ENCODE measurements at places on chromosomes 12 and 14.

- DNase-seq: no peak
Observed at GRCh38 chr14:98900798-98901197, 371.2 kb downstream of the BCL11B start.

DNA sequence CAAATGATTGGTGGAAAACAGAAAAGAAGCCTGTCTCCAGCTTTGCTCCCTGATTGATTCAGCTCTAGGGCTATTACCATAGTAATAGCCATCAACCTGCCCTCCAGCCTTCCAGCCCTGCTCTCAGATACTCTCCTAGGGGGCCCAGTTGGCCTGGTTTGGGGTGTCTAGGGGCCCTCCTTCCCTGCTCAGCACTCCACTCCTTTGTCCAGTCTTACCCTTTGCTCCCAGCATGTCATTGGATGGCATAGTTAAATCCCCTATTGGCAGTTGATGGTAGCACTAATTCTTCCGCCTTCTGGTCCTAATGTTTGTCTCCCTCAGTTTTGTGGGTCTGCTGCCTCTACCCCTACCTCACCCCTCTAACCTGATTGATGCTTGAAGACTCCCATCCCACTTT is 175.4 kb upstream of the PELI2 start:
- no peak for DNase-seq

- no peak for DNase-seq
Observed at GRCh38 chr12:94157981-94158411, 9.6 kb downstream of the PLXNC1 start.

DNA sequence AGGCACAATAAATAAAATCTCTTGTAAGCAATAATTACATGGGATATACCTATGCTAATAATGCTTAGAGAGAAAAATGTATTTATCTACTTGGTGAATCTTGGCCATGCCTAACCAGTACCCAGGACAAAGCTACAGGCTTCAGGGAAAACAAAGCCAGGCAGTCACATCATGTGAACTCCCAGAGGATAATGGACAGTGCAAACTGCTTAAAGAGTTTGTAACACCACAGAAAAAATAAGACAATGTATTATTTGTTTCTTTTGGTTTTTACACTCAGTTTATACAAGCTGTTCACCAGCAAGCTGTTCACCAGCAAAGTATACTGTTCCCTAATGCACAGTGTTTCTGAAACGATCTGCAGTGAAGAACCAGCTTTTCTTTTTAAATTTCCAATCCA is 38.0 kb downstream of the DICER1 start:
- no peak for DNase-seq

DNA sequence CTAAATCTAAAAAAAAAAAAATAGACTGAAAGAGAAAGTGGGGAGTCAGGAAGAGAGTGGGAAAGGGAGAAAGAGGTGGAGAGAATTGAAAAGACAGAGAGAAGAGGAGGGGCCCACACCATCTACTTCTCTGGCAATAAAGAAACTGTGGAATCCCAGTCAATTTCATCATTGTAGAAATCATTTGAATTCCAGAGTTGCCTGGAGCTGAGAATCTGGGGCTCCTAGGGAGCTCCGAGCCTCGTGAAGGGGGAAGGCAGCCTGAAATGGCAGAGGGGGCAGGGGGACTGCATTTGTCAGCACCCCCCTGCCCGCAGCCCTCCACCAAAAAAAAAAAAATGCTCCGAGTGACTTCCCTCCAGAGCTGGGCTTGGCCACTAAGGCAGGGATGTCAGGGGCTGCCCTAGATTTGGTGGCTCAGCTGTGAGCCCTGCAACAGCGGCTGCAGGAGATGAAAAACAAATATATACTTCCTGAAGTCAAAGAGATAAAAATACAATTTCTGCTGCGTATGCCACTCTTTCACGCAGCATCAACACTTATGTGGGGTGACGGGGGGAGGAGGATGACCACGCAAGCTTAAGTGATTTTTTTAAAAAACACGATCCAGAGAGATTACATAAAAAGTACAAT is 80.5 kb downstream of the BCL11B start:
- no peak for DNase-seq

DNA sequence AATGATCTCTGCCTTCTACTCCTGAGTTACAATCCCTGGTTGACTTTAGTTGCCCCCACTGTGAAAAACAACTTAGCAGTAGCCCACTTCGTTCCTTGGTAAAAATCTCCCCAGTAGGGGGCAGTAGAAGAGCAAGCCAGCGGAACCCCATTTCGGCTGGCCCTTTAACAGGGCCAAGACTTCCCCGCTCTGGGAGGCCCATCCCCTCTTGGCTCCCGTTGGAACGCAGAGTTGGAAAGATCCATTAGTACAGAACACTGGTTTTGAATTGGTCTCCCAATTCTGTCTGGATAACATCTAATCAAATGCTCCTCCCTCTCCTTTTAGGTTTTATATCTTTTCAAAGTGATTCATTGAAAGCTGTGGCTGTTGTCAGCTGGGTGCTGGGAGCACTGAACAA is 1133.3 kb downstream of the BCL11B start:
- no peak for DNase-seq

DNA sequence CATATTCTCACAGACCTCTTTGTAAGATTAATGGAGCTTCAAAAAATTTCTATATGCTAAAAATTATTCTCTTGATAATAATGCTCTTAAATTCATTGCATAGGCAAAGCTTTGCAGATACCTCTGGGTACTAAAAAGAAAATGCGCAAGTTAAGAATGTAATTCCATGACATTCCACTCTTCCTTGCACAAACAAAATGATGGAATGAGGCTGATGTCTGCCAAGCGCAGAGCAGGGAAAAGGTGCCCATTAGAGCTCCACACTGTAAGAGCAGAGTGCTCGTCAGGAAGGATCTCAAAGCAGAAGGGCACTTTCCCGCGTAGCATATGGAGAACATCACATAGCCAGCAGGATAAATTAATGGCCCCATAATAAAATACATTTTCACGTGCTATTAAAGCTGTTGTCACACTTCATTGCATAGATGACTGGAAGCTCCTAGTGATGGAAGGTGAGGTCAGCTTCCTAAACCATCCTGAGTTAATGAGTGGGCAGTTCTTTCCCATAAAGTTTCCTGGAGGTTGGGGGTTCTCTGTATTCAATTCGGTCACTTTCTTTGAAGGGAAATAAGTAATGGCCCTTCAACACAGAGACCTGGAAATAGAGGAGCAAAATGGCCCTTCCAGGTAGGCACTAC is 1058.9 kb downstream of the GALC start:
- DNase-seq: no peak

Measured in RKO (cell line).